Activated naive CD4-positive, alpha-beta T cell treated with anti-CD3 and anti-CD28 coated beads, Interleukin-2, amount 50 U/mL, for 72 hours (primary cell): ENCODE measurements at places on chromosomes 7 and 10. TPM values are rescaled to one million over a fixed set of nuclear protein-coding genes. Genes with fewer than 3 reads are reported as not detected.

DNA sequence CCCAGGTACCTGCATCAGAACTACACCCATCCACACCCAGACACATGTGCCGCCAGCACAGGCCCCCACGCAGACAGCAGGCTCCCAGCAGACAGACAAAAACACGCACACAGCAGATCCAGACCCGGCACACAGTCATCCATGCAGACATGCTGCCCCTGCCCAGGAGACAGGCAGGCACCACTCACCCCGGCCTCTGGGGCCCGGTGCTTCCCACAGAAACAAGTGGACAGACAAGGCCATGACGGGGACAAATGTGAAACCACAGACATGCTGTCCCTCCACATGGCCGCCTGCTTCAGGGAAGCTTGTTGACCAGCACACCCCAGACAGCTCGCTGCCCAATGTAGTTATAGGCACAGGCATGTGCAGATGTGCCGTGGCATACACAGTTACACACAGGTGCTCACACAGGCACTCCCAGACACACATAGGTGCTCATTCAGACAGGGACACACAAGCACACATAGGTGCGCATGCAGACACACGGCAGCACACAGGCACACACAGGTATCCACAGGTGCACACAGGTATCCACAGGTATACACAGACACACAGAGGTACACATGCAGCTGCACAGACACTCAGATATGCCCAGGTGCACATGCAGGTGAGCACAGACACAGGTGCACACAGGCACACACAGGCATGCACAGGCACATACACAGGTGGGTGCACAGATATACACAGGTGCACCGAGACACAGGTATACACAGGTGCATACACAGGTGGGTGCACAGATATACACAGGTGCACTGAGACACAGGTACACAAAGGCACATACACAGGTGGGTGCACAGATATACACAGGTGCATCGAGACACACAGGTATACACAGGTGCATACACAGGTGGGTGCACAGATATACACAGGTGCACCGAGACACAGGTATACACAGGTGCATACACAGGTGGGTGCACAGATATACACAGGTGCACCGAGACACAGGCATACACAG lies 10.5 kb upstream of the SCART1 start:
- DNase-seq: no peak

DNA sequence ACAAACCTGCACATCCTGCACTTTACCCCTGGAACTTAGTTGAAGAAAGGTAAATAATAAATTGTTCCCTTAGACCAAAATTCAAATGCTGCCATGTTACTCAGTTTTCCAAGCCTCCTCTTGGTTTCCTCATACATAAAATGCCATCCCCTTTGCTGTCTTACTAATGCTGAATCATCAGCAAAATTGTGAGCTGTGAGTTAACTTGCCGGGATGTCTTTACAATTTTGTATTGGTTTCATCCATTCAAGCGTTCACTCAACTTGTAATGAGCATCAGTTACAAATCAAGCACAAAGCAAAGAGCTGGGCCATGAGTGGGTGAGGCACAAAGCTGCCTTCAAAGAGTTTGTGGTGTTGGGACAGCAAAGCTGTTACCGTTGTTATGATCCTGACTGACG lies 395.8 kb upstream of the ZMIZ1 start:
- DNase-seq: no peak

- no peak for DNase-seq
Measured at GRCh38 chr10:70891627-70892026, 3.3 kb upstream of the PCBD1 start.

GRCh38 chr7:94333810-94334209 lies 60.9 kb upstream of the COL1A2 start:
- DNase-seq: no peak

- DNase-seq: no peak
Measured at GRCh38 chr7:25759748-25760147, 392.2 kb upstream of the NFE2L3 start.

- no peak for DNase-seq
Measured at GRCh38 chr7:65409363-65409762, 35.7 kb downstream of the ZNF92 start.

DNA sequence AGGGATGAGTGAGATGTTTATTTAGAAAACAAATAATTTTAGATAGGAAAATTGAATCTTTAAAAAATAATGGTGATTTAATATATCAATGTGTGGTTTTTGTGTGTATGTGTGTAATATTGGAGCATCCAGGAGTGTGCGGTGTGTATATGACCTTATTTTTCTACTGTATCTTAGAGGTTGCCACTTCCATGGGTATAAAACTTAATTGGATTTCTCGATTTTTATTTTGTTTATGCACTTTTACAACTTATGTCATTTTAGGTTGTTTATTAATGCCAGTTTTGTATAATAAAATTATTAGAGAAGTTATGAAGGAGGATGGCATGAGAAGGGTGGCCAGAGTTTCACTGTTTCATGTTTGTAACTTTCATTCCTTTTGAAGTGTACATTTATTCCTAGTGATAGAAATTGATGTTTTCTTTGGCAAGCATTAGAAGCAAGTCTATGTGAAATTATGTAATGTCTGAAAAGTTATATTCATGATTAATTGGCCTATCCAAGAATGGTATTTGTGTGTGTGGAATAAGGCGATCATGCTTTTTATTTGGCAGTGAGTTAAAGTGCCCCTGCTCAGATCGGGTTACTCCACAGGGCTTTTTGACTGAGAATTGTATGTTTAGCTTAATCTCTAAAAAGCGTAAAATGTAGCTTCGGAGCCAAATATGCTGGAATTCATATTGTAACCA lies 110.3 kb downstream of the KAT6B start:
- no peak for DNase-seq

DNA sequence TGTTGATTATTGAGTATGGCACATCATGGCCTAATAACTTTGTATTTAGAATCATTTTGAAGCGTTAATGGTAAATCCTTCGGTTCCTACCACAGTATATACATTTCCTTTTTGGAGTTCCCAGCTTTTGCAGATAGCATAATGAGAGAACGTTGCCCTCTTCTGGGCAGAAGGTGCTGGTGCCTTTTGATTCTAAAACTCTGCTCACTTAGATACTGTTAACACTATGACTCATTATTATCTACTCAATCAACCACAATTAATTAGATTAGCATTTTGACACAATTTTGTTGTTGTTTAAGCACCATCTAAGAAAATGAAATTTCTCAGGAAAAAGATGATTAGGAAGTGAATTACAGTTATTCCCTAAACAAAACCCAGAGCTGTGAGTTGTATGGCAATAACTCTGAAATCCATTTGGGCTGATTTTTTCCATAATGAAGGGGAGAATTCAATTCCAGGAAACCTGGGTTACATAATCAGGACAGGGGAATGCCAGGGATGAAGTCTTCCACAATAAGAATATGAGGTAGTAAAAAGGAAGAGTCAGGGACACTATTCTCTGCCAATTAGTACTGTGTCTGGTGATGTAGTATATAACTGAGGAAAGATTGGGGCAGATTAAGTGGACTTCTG lies 11.5 kb upstream of the DLD start:
- no peak for DNase-seq

GRCh38 chr10:11235771-11236170 lies 218.1 kb downstream of the CELF2 start:
- DNase-seq: no peak

MIOS gene
- total RNA-seq: 20.8 TPM

CTAGE8 gene
- 1.4 TPM for total RNA-seq

ADRA2A gene
- not detected for total RNA-seq
